ENCODE measurements at places on chromosomes 2 and 18. TPM values are rescaled to one million over a fixed set of nuclear protein-coding genes. Genes with fewer than 3 reads are reported as not detected.

Gene UGT1A8
- not detected for total RNA-seq

- no peaks in the 10 kb centered on the region for H3K27me3 ChIP-seq
- DNase-seq = no peak
- no peak overlapping the region for H3K4me3 ChIP-seq
- H3K4me1 ChIP-seq = no peaks in the 10 kb centered on the region
- peaks cover 7% of the 10 kb centered on the region for H3K36me3 ChIP-seq
These were observed 154.6 kb downstream of the ANKRD36 start for GRCh38 chr2:97267411-97268074.

Gene NTSR2
- not detected for total RNA-seq

DNA sequence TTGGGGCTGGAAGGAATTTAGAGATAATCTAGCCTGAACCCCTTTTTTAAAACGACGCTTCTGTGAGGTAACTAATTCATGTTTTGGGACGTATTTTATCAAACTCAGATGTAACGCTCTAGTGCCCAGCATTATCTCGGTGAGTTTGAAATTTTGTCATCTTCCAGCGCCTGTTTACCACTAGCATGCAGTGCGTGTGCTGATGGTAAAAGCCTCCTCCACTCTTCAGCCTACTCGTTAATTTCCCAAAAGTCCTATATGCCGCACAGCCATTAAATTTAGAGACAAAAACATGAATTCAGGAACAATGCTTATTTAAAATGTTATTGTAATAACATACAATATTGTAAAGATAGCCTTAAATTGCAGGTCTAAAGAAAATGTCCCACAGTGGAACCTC lies 2.8 kb downstream of the ZCCHC2 start:
- H3K27me3 ChIP-seq = no peaks in the 10 kb centered on the region
- H3K27ac ChIP-seq = peak overlapping the region; percentile 93
- DNase-seq = no peak
- H3K36me3 ChIP-seq = peaks cover 24% of the 10 kb centered on the region

DNA sequence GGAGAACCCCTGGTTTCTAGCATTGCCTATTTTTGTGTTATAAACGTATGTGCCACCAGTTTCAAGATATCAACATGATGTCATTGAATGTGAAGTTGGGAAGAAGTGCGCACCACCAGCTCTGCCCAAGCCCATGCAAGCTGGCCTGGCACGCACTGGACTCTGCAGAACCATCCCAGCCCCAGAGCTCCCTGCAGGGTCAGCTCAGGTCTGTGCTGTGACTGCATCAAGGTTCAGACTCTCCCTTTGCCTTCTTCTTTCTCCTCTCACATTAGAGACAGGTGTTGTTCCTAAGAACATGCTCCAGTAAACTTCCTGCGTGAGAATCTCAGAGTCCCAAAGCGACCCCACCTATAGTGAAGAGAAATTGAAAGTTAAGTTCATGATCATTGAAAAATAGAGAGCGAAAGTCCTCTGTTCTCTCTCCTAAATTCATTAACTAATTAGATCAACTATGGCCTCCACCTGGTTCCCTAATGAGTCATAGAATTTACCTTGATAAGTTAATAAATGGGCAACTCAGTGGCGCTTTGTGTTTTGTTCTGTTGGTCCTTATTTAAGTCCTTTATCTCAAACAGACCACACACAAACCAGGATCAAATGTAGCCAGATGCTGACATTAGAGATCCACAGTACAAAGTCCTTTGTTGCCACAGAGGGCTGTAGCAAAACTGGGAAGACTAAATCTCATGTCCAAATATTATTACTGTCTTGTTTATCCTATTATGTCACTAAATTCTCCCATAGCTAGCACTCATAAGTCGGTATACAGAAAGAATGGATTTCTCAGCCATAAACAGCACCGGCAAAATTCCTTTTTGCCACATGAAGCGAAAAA lies 432.3 kb downstream of the STK39 start:
- H3K4me3 ChIP-seq = no peak overlapping the region
- H3K27ac ChIP-seq = no peak overlapping the region
- no peaks in the 10 kb centered on the region for H3K4me1 ChIP-seq
- no peak for DNase-seq
- no peaks in the 10 kb centered on the region for H3K36me3 ChIP-seq

Gene TTC31
- 35.9 TPM for total RNA-seq

GRCh38 chr2:168424112-168424951 lies 31.7 kb upstream of the CERS6 start:
- no peaks in the 10 kb centered on the region for H3K36me3 ChIP-seq
- H3K4me3 ChIP-seq = no peak overlapping the region
- no peak overlapping the region for H3K27ac ChIP-seq
- peaks cover 22% of the 10 kb centered on the region for H3K4me1 ChIP-seq
- DNase-seq = no peak

Gene NRP2
- total RNA-seq = 59.9 TPM

DNA sequence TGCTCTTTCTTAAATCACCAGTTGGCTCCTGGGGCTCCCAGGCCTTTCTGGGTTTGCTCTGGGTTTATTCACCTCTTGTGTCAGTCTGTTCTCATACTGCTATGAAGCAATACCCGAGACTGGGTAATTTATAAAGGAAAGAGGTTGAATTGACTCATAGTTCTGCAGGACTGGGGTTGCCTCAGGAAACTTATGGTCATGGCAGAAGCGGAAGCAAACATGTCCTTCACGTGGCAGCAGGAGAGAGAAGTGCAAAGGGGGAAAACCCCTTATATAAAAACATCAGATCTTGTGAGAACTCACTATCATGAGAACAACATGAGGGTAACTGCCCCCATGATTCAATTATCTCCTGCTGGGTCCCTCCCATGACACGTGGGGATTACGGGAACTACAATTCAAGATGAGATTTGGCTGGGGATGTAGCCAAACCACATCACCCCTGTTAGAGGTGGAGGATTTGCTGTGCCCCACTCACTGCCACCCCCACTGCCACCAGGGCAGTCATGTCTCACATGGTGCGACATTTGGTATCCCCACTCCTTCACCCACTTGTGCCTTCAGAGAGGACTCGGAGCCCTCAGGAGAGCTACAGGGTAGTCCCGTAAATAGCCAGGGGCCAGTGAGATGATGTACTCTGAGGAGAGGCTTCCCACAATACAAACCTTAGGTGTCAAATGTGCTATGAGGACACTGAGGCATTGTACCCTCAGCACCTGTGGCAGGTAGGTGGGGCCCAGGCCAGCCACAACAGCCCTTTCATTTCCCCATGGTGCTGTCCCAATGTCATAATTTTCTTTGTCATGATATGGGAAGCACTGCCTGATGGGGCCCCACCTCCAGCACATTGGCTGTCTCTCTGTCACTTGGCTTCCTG lies 35.7 kb downstream of the CDC42EP3 start:
- peaks cover 4% of the 10 kb centered on the region for H3K27me3 ChIP-seq
- H3K4me1 ChIP-seq = peaks cover 44% of the 10 kb centered on the region
- DNase-seq = peak; percentile 61
- no peak overlapping the region for H3K4me3 ChIP-seq
- peak overlapping the region; percentile 74 for H3K27ac ChIP-seq
- H3K36me3 ChIP-seq = no peaks in the 10 kb centered on the region

DNA sequence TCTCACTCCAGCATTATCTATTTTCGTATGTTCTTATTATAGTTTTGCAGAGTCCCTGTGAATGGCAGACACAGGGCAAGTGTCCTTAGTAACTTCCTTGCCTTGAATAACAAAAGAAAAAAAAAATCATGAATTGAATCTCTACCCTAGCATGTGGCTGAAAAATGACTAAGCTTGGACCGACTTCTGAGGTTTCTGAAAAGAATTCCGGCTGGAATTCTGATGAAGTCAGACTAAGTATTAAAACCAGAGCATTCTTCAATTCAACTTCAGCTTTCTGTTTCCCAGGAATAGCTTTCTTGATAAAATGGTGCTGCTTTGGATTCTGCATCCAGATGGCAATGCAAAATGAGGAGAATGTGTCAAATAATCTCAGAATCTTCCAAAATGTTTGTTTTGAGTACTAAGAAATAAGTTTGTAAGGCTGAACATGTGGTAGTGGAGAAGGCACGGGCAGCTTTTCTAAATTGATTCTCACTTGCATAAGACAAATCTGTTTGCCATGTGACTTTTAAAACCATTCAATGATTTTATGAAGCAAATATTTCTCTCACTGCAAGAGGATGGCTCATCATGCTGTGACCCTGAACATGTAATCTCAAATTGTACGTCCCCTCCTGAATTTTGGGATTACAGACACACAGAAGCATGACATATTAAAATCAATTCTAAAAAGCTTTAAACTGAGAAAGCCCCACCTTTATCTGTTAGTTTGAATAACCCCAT lies 1462.8 kb upstream of the LRRTM1 start:
- H3K4me1 ChIP-seq = no peaks in the 10 kb centered on the region
- H3K27me3 ChIP-seq = no peaks in the 10 kb centered on the region
- no peak overlapping the region for H3K4me3 ChIP-seq
- H3K36me3 ChIP-seq = no peaks in the 10 kb centered on the region
- DNase-seq = no peak

DNA sequence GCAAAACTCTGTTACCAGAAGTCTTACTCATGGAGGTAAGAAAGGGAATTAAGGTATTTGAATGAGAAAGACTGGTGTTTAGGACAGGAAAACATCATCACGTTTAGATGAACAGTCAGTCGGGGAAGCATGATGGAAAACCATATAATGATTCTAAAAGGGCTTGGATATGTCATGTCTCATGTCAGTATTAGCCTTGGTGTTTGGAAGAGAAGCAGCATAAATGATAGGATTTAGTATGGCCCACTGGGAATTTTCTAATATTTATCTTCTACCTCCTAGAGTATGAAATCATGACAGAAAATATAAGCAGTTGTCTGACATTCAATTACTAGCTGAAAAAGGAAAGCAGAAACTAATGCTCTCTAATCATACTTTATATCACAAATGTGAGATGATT lies 1643.6 kb upstream of the CELF4 start:
- H3K4me3 ChIP-seq = no peak overlapping the region
- DNase-seq = no peak
- H3K27me3 ChIP-seq = no peaks in the 10 kb centered on the region

Gene SGPP2
- total RNA-seq = 10.6 TPM

DNA sequence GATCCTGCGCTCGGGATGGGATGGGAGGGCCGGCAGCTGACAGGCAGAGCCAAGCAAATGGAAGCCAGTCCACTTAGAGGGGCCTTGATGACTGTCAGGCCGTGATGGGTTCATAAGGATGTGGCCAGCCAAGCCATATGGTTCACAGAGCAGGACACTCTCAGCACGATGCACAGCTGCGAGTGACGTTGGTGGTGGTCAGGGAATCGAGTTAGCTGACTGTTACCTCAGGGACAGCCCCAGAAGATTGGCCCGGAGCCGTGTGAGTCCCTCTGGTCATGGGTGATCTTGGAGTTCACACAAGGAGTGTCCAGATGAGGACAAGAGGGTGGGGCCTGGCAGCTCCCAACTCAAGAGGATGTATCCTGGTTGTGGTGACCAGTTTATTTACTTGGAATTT lies 70.2 kb downstream of the TPGS2 start:
- no peaks in the 10 kb centered on the region for H3K36me3 ChIP-seq
- DNase-seq = no peak
- peaks cover 2% of the 10 kb centered on the region for H3K27me3 ChIP-seq
- H3K4me3 ChIP-seq = no peak overlapping the region
- H3K27ac ChIP-seq = no peak overlapping the region

DNA sequence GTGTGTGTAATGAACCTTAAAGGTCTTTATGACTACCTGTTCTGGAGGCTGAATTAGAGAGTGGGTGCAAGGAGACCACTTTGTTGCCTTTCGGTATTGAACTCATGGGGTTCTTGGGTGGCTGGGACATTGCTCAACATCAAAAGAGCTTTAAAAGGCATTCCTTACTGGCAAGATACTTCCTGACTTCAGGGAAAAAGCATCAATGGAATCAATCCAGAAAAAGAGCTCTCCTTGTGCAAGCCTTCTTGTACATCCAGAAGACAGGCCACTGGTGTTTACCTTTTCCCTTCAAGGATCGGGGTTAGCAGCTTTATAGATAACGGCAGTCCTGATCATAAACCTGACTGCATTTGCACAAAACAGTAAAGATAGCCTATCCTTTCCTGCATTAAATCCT lies 9.5 kb downstream of the PNO1 start:
- H3K4me3 ChIP-seq = no peak overlapping the region
- peaks cover 51% of the 10 kb centered on the region for H3K36me3 ChIP-seq
- peaks cover 2% of the 10 kb centered on the region for H3K4me1 ChIP-seq
- no peak for DNase-seq

DNA sequence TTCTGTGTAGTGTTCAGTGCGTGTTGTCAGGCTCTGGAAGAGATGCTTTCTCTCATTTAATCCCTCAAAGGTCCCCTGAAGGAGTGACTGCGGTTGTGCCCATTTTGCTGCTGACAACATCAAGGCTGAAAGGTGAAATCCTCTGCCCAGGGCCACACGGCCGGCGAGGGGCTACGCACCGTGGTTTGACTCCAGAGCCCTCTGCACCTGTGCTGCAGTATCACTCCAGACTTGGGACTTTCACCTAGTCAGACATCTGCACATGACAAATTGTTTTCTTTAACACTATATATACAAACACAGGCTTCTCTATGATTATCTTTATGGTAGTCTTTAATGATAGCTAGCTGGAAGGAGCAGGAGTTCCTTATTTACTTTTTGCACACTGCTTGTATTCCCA lies 90.2 kb downstream of the ARMC9 start:
- no peak overlapping the region for H3K4me3 ChIP-seq
- H3K36me3 ChIP-seq = no peaks in the 10 kb centered on the region

Gene GREB1L
- total RNA-seq = not detected

Gene PTPRN
- total RNA-seq = 1.6 TPM

Gene C1QL2
- not detected for total RNA-seq

DNA sequence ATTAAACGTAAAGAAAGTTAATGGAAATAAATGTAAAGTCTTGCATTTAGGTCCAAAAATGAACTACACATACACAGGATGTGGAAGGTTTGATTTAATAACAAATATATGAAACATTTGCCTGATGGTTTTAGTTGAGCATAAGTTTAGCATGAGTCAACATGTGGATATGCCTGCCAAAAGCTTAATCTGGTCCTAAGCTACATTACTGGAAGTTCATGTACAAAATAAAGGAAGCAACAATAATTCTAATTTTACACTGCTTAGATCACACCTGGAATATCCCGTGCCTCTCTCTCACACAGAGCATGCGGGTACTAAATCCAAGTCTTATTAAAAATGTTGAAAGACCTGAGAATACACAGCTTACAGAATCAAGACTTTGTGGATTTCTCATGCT lies 276.5 kb upstream of the NRP2 start:
- H3K4me3 ChIP-seq = no peak overlapping the region
- H3K27me3 ChIP-seq = peaks cover 22% of the 10 kb centered on the region
- no peak for DNase-seq
- H3K36me3 ChIP-seq = no peaks in the 10 kb centered on the region
- H3K27ac ChIP-seq = no peak overlapping the region

Gene MATN3
- not detected for total RNA-seq

DNA sequence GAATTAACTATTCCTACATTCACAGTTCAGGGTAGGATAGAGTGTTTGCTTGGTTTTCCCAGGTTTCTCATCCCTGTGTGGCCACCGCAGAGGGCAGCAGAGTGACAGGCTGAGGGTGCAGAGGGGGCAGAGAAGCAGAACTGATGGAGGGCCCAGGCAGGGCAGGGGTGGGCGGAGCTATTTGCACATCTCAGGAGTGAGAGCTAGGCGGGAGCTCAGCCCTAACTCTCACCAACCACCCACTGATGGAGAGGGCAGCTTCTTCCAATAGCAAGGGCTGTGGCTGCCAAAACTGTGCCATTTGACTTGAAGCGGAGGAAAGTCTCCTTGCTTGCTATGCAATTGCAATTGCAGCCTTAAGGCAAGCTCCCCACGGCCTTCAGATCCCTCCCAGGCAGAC lies 12.0 kb upstream of the DARS1 start:
- no peak for DNase-seq
- peaks cover 21% of the 10 kb centered on the region for H3K4me1 ChIP-seq
- peaks cover 45% of the 10 kb centered on the region for H3K36me3 ChIP-seq
- no peak overlapping the region for H3K4me3 ChIP-seq
- H3K27ac ChIP-seq = no peak overlapping the region
- H3K27me3 ChIP-seq = no peaks in the 10 kb centered on the region

Gene IL36B
- total RNA-seq = not detected

GRCh38 chr18:2589345-2590068 lies 18.1 kb downstream of the NDC80 start:
- DNase-seq = no peak

Gene RAB27B
- 0.75 TPM for total RNA-seq
